ENCODE measurements at places on chromosomes 11 and 22.

- no peak for DNase-seq
These were observed 28.1 kb upstream of the CD81 start for GRCh38 chr11:2348986-2349385.

DNA sequence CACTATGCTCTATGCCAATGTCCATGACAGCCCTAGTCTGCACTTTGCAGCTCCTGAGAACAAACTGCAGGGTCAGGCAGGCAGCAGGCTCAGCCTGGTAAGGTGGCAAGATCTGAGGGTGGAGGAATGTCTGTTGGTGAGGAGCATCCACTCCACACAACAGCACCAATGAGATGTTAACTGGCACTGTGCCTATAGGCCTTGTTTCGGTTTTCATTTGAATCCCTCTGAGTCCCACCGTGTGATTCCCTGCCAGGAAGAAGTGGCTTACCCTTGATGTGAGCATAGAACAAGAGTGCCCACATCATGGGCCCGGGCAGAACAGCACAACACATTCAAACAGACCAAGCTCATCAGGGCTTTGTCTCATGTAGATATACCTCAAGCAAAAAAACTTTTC is 44.1 kb upstream of the CHRM4 start:
- no peak for DNase-seq

GRCh38 chr11:115224551-115224950 is 279.7 kb downstream of the CADM1 start:
- DNase-seq = no peak

DNA sequence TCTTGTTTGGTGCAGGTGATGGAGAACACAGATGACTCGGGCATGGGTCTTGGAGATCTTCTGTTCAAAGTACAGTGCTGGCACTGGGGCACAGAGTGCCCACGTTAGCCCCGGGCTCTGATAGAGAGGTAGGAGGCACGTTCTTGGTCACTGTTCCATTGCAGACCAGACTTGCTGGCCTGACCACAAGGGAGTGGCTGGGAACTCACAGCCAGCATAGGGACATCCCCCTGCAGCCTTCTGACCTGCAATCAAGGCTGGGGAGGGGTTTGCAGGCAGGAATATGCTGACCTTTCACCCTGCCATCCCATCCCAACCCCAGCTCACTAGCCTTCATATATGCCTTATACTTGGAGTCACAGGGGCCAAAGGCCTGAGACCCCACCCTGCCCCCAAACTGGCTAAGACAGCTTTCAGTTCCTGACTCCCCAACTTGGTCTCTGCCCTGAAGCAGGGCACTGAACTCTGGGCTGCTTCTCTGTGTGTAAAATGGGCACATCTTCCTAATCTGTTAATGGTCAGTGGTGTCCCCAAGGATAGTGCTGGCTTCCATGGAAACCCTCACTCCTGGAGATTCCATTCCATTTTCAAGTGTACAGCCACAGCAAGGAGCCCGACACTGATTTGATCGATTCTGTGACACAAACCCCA is 4.6 kb downstream of the MRPL49 start:
- DNase-seq = no peak

GRCh38 chr11:64395545-64396078 is 36.6 kb downstream of the RPS6KA4 start:
- no peak for DNase-seq

DNA sequence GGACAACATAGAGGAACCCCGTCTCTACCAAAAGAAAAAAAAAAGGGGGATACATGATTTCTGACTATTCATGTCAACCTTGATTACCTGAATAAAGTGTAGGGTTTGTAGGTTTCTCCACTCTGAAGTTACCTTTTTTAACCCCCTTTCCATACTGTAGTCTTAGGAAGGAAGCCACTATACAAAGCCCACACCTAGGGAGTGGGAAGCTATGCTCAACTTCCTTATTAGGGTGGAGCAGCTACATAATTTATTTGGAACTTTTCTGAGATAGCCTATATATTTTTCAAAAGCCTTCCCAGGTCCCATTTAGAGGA is 582 bp upstream of the ATP6V1E1 start:
- DNase-seq = no peak

DNA sequence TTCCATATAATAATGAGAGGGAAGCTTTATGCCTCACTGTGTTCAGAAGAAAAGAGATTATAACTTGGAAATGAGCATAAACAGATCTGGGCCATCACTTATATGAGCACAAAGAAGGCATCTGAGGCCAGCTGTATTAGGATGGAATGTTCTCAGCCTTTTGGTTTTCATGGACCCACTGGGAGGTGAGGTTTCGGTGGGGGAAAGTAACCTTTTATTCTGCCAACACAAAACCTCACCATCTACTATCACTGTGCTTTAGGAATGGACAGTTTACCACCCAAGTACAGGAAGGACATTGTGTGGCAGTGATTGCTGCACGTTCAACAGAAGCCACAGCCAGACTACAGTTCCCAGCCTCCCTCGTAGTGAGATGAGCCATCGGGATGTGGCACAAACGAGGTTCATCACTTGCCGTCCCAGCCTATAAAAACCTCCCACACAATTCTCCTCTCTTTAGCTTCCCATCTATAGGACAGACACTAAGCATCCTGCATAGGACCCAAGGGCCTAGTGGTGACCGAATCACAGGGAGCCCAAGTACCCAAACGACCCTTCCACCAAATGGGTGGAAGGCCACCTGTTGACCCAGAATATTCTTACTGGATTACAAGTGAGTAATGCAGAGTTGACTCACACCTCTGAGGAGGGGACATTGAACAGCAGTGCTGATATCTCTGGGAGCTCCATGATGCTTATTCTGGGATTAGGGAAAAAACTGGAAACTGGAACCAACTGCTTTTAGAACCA is 121.5 kb upstream of the RAG2 start:
- DNase-seq = no peak

DNA sequence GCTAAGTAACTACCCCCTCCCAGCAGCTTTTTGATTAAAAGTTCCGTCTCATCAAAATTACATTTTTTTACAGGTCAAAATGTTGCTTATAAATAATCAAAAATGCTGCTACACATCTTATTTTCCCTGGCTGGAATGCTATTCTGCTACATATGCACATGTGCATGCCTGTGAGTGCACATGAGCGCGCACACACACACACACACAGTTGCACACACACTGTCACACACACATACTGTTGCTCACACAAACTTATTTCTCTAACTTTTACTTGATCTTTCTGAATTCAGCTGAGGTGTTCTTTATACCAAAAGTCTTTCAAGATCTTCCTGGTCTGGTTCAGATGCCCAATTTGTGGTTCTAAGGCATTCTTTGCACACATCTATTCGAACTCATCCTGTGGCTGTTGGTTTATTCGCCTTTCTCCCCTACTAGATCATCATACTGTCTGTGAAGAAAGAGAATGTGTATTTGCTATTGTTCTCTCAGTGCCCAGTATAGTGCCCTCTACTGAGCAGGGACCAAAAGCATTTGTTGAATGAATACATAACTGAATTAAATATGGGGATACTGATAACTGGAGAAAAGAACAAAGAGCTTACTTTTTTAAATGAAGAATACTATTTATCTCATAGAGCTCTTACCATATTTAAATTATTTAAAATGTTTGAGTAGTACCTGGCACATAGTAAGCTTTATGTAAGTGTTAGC is 68.1 kb upstream of the CCDC179 start:
- DNase-seq = no peak

DNA sequence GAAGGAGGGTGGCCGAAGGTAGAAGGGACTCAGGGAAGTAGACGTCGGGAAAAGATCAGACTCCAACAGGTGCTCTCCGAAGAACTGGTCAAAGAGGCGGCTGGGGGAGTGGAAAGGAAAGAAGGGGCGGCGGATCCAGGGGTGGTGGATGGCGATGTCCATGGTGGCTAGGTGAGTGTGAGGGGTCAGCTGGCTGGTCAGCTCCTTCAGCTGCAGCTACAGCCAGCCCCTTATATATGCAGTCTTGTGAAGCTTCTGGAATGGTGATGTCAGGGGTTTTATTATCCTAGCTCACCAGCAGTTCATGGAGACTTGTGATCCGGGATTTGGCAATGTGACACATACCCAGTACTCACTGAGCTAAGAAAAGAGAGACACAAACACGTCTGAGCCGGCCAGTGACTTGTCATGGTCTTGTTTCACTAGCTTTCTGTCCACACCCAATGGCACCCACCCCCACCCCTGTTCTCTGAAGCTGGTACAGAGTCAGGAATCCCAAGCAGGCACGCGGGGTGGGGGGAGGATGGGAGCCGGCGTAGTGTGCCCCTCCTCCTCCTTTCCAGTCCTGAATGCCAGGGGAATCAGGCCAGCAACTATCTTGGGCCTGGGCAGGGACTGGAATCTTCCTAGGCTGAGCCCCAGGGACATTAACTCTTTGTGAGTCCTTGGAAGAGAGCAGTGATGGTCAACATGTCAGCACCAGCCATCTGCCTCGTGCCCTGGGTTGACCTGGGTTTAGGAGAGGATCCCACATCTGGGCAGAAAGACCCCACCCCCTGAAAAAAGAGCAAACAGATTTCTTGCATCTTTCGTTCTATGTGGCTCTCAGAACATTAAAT is at the start of gene CRYAB:
Gene CRYAB, minus strand, starts transcription at position 208 of the 839 bp plus-strand sequence. Its CDS starts 46 bp downstream, at position 162.
- peak; percentile 96 for DNase-seq

- no peak for DNase-seq
These were observed 39.8 kb downstream of the CSTPP1 start for GRCh38 chr11:46976182-46976854.

DNA sequence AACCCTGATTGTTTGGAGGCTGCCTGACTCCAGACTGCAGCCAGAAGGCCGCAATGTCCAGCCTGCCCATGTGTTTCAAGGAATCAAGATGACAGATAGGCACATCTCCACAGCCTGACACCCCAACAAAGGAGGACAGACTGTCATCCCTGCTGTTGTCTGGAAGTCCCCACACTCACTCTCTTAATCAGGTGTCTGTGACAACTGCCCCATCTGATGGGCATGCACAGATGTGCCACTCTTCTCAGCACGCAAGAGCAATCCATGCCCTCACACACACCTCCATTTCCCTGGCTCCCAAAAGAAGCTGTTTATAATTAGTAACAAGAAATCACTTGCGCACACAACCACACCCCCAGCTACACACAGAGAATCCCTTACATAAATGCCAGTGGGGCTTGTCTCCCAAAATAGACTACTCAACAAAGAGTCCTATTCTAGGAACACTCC is 117.6 kb downstream of the C11orf58 start:
- DNase-seq = no peak

GRCh38 chr11:76835928-76836612 is 24.6 kb upstream of the ACER3 start:
- DNase-seq = peak; percentile 91

GRCh38 chr11:45847911-45848316 is 639 bp downstream of the CRY2 start:
- DNase-seq = no peak

DNA sequence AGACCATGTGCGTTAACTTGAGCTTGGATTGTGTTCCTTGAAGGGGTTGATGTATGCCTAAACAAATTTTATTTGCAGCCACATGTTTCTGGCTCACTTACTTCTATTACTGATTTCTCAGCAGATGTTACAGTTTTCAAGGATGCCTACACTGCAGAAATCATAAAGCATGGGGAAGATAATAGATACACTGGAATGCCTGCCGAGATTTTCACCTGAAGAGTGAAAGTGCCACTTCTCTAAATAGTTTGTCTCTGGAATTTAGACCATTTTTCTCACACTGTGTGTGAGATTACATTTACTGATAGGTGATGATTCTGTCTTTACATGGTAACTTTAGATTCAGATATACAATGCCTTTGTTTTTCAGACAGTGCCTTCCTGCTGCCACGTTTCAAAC is 81.6 kb downstream of the SIK2 start:
- DNase-seq = no peak

DNA sequence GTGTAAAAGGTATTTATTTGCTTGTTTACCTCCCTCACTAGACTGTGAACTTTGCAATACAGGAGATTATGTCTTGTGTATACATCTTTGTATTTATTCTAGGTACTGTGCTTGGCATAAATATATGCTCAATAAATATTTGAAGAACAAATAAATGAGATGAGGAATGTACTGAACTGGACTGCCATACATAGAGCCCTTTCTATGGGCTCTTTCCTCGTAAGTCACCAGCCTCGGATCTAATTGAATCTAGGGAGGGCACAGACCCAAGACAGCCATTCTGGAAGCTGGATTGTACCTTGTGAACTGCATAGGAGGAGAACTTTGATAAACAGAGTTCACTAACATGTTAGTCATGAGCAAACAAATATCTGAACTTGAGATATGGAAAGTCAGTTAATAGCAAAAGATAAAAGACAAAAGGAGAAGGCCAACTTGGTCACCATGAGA is 503.9 kb downstream of the INSC start:
- DNase-seq = no peak

DNA sequence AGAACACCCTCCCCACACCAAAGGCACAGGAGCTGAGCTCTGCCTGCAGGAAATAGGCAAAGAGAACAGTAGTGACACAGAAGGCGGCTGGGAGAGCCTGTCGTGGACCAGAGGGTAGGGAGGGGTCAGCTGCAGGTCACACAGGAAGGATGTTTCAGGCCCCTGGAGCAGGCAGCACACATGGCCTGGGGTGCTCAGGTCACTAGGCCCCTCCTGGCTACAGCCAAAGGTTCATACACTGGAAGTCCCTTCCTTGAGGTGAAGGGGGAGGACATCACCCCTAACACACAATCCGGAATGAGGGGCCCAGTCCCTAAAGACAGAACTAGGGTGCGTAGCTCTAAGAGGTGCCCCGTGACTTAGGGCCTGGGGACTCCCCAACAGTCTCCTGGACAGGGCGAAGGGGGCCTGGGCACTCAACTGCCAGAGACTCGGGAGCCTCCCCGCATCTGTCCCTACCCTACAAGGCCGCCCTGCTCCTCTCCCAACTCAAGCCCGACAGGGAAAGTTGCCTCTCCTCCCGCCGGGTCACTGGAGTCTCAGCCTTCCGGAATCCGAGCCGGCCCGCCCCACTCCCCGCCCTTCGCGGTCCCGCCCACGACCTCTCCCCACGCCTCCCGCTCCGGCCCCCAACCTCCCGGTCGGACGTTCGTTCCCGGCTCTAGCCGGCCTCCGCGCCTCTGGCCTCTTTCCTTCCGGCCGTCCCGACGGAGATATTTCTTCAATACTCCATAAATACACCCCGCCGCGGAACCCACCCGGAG is at the start of gene CYB5R2:
Gene CYB5R2, minus strand, starts transcription at position 541 of the 764 bp plus-strand sequence. CDS start 675 bp downstream, outside the sequence.
- DNase-seq = no peak

- peak; percentile 93 for DNase-seq
These were observed 35.0 kb downstream of the GRIK4 start for GRCh38 chr11:120546312-120547205.
